ENCODE measurements at places on chromosomes 13 and 19.

GRCh38 chr19:58054901-58055874 lies 3.9 kb upstream of the ZNF135 start:
- DNase-seq, result no peak
- H3K27ac ChIP-seq, result no peak overlapping the region
- H3K36me3 ChIP-seq, result no peaks in the 10 kb centered on the region
- peaks cover 18% of the 10 kb centered on the region for H3K4me1 ChIP-seq
- H3K4me3 ChIP-seq, result peak overlapping the region; percentile 19
- H3K27me3 ChIP-seq, result no peaks in the 10 kb centered on the region

GRCh38 chr19:2032296-2032941 lies 16.9 kb upstream of the BTBD2 start:
- H3K4me3 ChIP-seq, result no peak overlapping the region
- peak; percentile 55 for DNase-seq
- no peaks in the 10 kb centered on the region for H3K27me3 ChIP-seq
- H3K4me1 ChIP-seq, result peaks cover 29% of the 10 kb centered on the region

GRCh38 chr13:96091164-96092117 lies 1.5 kb downstream of the HS6ST3 start:
- H3K4me3 ChIP-seq, result no peak overlapping the region
- no peaks in the 10 kb centered on the region for H3K4me1 ChIP-seq
- no peak for DNase-seq
- peaks cover 40% of the 10 kb centered on the region for H3K27me3 ChIP-seq

GRCh38 chr19:32748497-32748896 lies 28.9 kb downstream of the TDRD12 start:
- peaks cover 3% of the 10 kb centered on the region for H3K27me3 ChIP-seq
- H3K27ac ChIP-seq, result no peak overlapping the region
- DNase-seq, result no peak

DNA sequence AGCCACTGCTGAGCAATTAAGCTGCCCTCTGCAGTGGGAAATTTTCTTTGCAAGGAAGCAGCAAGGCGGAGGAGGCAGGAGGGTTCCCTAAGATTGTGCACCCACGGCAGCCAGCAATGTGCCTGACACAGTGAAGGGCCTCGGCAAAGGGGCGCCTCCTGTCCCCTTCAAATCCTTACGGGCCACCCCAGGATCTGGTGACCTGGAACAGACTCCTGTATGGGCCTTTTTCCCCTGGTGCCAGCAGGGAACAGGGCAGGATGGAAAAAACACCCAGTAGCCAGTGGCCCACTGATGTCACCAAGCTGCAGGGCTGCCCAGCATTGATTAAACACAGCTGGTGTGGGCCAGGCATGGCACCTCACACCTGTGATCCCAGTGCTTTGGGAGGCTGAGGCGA lies 86.7 kb downstream of the GNG7 start:
- peaks cover 70% of the 10 kb centered on the region for H3K4me1 ChIP-seq
- H3K27me3 ChIP-seq, result no peaks in the 10 kb centered on the region
- DNase-seq, result no peak
- no peaks in the 10 kb centered on the region for H3K36me3 ChIP-seq
- no peak overlapping the region for H3K27ac ChIP-seq
- no peak overlapping the region for H3K4me3 ChIP-seq

GRCh38 chr19:48858984-48859710 lies 9.3 kb downstream of the PLEKHA4 start:
- H3K36me3 ChIP-seq, result no peaks in the 10 kb centered on the region
- H3K27me3 ChIP-seq, result no peaks in the 10 kb centered on the region
- peak overlapping the region; percentile 52 for H3K27ac ChIP-seq
- peak; percentile 81 for DNase-seq
- peak overlapping the region; percentile 49 for H3K4me3 ChIP-seq
- H3K4me1 ChIP-seq, result peaks cover 12% of the 10 kb centered on the region

- H3K4me1 ChIP-seq, result no peaks in the 10 kb centered on the region
- no peaks in the 10 kb centered on the region for H3K36me3 ChIP-seq
Measured at GRCh38 chr13:57666131-57666953, 34.8 kb downstream of the PCDH17 start.

- no peak overlapping the region for H3K4me3 ChIP-seq
- no peak for DNase-seq
- no peaks in the 10 kb centered on the region for H3K4me1 ChIP-seq
- no peaks in the 10 kb centered on the region for H3K27me3 ChIP-seq
- no peaks in the 10 kb centered on the region for H3K36me3 ChIP-seq
Measured at GRCh38 chr13:40503011-40503410, 163.4 kb downstream of the FOXO1 start.

DNA sequence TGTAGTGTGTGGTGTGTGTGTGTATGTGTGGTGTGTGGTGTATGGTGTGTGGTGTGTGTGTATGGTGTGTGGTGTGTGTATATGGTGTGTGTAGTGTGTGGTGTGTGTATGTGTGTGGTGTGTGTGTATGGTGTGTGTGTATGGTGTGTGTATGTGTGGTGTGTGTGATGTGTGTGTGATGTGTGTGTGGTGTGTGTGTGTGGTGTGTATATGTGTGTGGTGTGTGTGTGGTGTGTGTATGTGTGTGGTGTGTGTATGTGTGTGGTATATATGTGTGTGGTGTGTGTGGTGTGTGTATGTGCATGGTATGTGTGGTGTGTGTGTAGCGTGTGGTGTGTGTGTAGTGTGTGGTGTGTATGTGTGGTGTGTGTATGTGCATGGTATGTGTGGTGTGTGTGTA lies 1.7 kb downstream of the ATP12A start:
- H3K4me1 ChIP-seq, result peaks cover 36% of the 10 kb centered on the region
- no peak overlapping the region for H3K4me3 ChIP-seq
- no peak for DNase-seq
- no peak overlapping the region for H3K27ac ChIP-seq
- no peaks in the 10 kb centered on the region for H3K36me3 ChIP-seq

GRCh38 chr13:107580741-107581412 lies 634.5 kb downstream of the LIG4 start:
- H3K27me3 ChIP-seq, result no peaks in the 10 kb centered on the region
- H3K36me3 ChIP-seq, result no peaks in the 10 kb centered on the region
- H3K4me1 ChIP-seq, result no peaks in the 10 kb centered on the region
- DNase-seq, result no peak

All from natural killer cell (primary cell).